ENCODE measurements at places on chromosomes 7 and 10.

- DNase-seq, result no peak
Observed at GRCh38 chr7:26705567-26705966, 158.8 kb downstream of the SKAP2 start.

- no peak for DNase-seq
Observed at GRCh38 chr10:74384615-74385183, 233.7 kb downstream of the ADK start.

- DNase-seq, result peak; percentile 68
Observed at GRCh38 chr7:2710286-2710655, 22.3 kb downstream of the AMZ1 start.

GRCh38 chr7:155594961-155595366 is 48.6 kb upstream of the CNPY1 start:
- DNase-seq, result no peak

- no peak for DNase-seq
Observed at GRCh38 chr10:63921908-63922467, 400.8 kb downstream of the REEP3 start.

- DNase-seq, result no peak
Observed at GRCh38 chr7:70325509-70326101, 727.3 kb downstream of the AUTS2 start.

DNA sequence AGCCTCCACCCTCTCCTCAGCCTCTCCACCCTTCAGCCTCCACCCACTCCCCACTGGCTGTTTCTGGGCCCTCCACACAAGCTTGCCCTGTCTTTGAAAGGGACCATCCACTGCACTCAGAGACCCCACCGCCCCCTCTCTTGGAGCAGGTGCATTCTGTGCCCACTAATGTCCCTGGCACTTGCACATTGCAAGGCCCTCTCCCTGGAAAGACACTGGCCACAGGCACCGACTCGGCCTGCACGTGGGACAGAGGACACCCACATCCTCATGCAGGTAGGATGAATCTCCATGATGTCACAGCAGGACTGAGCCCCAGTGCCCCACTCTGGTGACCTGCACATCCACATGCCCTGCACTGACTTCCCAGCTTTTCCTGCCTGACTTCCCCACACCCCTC is 36.8 kb upstream of the EBF3 start:
- no peak for DNase-seq

- no peak for DNase-seq
Observed at GRCh38 chr10:53463539-53463938, 691.0 kb upstream of the MBL2 start.

- DNase-seq, result no peak
Observed at GRCh38 chr10:102604439-102604841, 39.8 kb upstream of the TRIM8 start.

DNA sequence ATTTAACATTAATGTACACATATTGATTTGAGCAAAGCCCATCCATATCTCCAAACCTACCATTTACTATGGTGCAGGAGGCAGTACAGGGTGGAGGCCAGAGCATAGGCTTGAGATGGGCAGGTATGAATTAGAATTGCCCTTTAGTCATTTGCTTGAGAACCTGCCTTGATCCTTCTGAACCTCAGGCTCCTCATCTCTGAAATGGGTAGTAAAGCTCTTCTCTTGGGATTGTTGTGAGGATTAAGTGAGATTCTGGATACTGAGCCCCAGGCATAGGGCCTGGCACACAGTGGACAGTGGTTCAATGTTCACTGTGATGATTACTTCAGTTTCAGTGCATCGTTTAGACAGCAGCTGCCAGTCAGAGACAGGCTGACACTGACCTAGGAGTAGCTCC is 5.0 kb upstream of the ATXN7L1 start:
- DNase-seq, result no peak

DNA sequence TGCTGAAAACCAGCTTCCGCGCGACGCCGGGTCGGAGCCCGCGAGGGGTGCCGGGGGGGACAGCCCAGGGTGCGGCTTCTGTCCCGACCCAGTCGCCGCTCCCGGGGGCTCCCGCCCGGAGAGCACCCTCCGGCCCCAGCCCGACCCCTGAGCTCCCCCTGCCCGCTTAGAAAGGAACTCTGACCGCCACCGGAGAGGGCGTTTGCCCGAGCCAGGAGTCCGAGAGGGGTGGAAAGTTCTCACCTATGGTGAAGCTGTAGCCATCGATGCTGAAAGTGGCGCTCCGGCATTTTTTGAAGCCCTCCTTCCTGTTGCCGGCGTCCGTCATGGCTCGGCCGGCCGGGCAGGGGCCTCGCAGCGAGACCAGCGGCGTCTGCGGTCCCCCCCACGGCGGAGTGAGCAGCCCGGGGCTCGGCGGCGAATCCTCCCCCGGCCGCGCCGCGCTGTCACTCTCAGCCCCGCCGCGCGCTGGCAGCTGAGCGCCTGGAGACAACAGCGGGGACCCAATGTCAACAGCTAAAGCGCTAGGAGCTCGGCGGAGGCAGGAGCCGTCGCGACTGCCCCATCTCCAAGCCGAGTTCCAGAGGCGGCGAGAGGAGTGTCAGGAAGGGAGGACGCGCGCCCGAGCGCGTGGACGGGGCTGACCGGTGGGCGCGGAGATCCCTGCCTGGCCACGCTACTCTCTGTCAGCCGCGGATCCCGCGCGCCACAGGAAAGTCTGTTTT is 191.6 kb downstream of the LSM5 start:
- DNase-seq, result no peak

- no peak for DNase-seq
Observed at GRCh38 chr10:77524281-77524711, 113.3 kb downstream of the KCNMA1 start.

DNA sequence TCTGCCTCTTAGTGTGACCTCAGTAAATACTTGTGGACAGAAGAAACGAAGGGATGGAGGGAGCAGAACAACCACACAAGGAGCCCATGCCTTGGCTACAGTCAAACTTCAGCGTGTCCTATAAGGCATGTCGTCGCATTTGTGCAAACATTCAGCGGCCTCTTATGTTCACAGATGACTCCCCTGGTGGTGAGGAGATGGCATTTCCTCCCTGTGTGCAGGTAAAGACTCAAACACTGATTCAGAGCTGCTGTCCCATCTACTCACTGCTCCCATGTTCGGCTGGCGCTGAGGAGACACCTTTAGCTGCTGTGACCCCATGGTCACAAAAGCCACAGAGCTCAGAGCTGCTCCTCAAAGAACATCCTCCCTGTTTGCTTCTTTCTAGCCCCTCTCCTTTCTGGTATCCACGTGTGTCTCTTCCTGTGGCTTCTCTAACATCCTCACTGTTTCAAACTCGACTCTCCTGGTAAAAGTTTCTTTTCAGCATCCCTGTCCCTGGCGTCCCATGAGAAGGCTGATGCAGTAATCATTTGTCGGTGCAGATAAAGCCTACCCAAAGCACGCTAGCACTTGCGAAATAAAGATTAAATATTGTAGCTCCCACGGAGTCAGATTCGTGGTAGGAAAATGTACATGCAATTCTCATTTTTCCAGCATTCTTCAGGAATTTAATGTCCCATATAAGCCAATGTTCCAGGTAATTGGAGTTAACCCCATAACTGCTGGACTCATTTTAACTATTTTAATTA is 124.9 kb upstream of the NEBL start:
- DNase-seq, result no peak

DNA sequence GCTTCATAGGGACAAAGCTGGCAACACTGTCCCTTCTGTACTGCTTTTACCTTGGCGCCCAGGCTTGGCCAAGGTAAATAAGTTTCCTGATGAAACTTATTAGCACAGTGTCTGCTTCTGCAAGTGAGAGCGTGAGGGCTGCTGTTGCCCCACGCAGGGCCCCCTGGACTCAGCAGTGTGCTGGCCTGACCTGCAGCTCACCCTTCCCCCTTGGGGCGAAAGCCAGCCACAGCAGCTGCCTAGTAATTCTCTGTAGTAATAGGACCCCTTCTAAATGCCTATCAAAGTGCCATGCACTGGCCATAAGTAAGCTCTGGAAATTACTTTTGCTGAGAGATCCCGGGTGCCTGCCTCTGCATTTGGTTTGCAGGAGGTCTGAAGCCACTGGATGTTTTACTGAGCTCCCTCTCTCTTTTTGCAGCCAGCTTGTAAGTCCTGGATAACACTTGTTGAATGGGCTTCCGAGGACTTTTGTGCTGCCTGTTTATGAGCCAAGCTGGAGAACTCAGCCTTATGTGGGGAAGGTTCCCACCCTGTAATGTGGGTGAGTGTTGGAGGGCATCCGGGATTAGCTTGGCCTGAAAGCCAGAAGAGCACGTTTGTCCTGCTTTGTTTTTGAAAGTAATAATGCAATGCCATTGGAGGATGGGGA is 293.9 kb downstream of the C7orf25 start:
- DNase-seq, result no peak
